IMR-90 (cell line): ENCODE measurements at places on chromosomes 16 and 17. TPM values are rescaled to one million over a fixed set of nuclear protein-coding genes. Genes with fewer than 3 reads are reported as not detected.

GRCh38 chr16:1211451-1212268, 13.4 kb downstream of the TPSG1 start:
- no peak for DNase-seq

SLFN12L gene
- total RNA-seq, result under 0.01 and 0.18 TPM in 2 replicates

DNA sequence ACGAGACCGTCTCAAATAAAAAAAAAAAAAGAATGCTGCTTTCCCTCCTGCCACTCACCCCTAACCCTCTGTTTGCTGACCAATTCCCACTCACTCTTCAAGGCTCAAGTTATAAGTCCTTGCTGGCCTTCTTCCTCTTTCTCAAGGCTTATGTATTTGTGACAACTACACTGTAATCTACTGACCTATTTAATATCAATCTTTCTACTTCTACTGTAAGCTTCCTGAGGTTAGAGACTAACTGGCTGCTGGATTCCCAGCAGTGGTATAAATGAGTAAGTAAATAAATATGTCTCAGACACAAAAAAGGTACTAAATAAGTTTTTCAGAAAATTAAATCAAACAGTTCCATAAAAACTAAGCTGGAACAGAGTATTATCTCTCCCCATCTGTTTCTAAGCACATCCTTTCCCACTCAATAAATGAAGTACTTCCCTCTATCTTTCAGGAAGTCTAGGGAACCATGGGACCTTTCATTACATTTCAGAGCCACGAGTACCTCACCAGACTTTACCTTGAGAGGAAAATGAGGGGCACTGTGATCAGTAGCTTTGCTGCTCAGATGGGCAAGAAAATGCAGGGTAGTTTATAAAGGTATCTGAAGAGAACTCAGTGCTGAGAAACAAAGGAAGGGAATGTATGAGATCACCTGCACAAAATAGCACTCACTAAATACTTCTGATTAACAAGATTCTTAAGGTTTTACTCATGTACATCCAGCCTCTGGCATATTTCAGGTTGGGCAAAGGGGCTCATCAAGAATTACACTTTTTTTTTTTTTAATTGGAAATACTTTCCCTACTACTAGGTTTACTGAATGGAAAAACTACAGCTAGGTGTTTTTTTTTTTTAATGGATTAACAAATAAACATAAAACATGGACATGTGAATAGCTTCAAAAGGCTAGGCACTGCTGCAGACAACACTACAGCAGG, 10.8 kb downstream of the SSH2 start:
- DNase-seq, result peak; percentile 58

DNA sequence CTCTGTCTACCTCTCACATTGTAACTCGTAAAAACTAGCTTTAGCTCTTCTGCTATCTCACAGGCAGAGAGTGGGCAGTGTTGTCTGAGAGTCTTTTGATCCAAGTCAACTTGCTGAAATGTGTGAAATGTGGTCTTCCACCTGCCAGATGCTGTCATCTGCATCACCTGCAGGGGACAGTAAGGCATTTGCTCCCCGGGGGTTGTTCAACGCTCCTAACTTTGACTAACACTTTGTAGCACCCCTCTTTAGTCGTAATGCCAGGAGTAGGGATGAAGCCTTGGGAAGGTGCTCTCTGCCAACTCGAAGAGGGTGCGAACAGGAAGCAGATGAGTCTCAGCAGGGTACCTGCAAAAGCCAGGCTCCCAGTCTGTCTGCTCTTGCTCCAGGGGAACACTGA, 36.1 kb downstream of the SNX11 start:
- DNase-seq, result no peak

GNGT2 gene
- 0.18 and 0.56 TPM in 2 replicates for total RNA-seq

TMEM100 gene
- total RNA-seq, result 0.28 and 0.36 TPM in 2 replicates

NACA2 gene
- not detected in 2 replicates for total RNA-seq

HOXB5 gene
- total RNA-seq, result 0.54 and 0.56 TPM in 2 replicates

- DNase-seq, result no peak
Measured at GRCh38 chr17:64428406-64428805, 20.5 kb upstream of the MILR1 start.

DNA sequence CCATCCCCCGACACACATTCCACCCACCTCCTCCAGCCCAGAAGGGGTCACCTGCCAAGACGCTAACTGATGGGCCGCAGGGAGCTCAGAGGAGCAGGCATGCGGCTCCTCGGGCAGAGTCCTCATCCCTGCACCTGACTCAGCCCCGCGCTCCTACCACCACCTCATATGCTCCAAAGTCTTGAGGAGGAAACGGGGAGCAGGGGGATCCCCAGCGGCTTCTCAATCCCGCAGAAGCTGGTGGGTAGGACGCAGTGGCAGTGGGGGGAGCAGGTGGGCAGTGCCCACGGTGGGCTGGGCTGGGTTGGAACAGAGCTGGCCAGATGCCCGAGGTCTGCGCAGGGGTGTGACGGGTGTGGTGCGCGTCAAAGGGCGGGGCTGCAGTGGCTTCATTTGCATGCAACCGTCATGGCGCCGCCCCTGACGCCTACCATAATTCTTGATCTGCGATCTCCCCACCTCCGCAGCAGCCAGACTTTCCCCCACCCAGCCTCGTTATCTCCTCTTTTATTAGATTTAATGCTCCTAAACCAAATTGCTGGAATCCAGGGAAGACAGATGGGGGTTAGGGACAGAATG, 39.0 kb upstream of the EMP2 start:
- DNase-seq, result no peak
